ENCODE measurements at places on chromosomes 11 and 22. TPM values are rescaled to one million over a fixed set of nuclear protein-coding genes. Genes with fewer than 3 reads are reported as not detected.

The TBX10 gene
- total RNA-seq = not detected

The PRR33 gene
- total RNA-seq = 0.20 TPM

The ENTHD1 gene
- total RNA-seq = 0.34 TPM

The C11orf52 gene
- total RNA-seq = not detected

The LMNTD2 gene
- 1.3 TPM for total RNA-seq

The TMEM86A gene
- 0.11 TPM for total RNA-seq

The TUBA8 gene
- 0.85 TPM for total RNA-seq

The USH1C gene
- total RNA-seq = not detected

DNA sequence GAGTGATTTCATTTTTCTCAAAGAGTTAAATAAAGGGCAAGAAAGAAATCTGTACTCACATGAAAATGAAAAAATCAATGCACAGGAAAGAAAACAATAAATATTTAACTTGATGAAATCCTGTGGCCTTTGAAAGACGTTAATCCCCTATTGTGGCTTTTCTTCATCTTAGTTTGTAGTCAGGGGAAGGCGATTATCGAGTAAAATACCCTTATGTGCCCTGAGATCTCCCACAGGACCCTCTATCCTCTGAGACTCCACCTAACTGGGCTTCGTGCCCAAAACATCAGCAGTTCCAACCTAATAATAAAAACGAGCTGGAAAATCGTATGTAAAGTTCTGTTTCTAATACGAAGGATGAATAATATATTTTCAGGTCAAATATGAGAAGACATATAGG, 208.2 kb upstream of the ZC3H12C start:
- no peak for DNase-seq

GRCh38 chr22:25972397-25972796, 196.9 kb upstream of the SEZ6L start:
- DNase-seq = no peak

DNA sequence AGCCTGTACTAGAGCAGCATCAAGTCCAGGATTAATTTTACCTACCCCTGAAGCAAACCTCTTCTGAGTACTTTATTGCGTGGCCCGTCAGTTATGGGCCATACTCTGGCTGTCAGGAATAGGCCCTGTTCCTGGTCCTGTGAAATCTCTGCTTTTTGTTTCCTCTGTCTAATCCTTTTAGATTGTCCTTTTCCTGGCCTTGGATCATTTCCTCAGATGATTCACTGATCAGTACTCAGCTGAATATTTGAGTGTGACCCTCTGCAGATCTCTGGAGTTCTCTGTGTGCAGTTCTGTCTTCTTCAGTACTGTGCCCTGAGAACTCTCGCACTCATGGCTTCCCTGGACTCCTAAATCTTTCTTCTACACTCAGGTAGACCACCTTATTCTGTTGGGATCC, 123.5 kb downstream of the UVRAG start:
- DNase-seq = no peak

DNA sequence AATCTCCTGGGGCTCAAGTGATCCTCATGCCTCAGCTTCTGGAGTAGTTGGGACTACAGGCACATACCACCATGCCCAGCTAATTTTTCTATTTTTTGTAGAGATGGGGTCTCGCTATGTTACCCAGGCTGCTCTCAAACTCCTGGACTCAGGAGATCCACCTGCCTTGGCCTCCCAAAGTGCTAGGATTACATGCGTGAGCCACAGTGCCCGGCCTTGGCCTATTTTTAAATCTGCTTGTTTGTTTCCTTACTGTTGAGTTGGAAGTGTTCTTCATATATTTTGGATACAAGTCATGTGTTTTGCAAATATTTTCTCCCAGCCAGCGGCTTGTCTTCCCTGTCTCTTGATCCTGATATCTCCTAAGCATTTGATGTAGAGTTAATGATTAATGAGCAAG, 5.0 kb downstream of the PARVB start:
- no peak for DNase-seq

DNA sequence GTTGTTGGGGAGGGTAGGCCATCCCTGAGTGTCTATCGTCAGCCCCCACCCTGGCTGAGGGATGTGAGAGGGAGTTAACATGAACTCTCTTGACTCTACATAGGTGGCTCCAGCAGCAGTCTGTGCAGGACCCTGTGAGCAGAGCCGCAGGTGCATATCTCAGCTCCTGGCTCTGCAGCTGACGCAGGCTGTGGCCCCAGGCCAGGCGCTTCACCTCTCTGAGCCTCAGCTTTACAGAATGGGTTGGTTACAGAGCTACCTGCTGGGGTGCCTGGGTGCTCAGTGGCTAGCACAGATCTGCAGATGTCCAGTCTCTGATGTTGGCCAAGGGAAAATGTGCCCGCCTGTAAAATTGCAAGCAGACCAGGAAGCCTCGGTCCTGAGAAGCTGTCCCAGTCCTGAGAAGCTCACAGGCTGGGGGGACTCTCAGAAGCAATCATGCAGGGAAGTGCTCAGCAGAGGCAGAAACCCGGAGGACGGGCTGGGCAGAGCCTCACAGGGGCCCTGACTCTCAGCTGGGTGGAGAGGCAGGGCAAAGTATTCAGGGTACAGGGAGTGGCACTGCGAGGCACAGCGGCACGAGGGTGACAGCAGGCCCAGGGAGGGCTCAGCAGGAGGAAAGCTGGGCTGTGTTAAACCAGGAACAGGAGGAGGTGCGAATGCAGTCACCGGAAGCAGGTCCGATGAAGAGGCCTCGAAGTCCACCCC, 15.9 kb upstream of the LRP5 start:
- DNase-seq = no peak

- DNase-seq = no peak
Measured at GRCh38 chr11:2211113-2211971, 39.7 kb upstream of the TH start.

DNA sequence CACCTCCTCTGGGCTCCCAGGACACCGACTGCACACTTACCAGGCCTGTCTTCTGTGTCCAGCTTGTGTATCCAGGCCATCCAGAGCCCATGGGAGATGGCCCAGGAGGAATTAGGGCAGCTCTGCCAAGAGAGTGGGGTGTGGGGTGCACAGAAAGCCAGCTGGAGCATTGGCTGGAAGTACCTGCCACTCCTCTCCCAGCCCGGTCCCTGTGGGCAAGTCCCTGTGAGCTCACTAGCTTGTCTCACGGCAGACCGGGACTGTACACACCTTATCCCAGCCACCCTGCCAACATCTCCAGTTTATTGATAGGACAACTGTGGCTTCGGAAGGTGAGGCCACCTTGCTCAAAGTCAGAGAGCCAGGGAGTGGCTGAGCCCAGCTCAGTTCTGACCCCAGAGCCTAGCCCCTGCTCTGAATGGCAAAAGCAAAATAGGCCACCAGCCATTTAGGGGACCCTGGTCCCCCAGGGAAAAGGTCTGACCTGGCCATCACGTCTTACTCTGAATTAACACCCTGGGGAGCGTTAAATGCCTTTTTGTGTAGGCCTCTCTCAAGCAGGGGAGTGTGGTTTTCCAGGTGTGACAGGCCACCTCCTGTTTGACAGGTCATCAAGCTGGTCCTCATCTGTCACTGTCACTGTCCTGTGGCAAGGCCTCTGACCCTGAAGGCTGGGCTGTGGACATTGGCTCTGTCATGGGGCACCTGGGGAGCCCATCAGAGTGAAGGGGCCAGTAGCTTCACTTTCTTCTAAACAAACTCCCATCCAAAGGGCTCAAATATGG, 15.1 kb downstream of the UQCR10 start:
- DNase-seq = no peak

DNA sequence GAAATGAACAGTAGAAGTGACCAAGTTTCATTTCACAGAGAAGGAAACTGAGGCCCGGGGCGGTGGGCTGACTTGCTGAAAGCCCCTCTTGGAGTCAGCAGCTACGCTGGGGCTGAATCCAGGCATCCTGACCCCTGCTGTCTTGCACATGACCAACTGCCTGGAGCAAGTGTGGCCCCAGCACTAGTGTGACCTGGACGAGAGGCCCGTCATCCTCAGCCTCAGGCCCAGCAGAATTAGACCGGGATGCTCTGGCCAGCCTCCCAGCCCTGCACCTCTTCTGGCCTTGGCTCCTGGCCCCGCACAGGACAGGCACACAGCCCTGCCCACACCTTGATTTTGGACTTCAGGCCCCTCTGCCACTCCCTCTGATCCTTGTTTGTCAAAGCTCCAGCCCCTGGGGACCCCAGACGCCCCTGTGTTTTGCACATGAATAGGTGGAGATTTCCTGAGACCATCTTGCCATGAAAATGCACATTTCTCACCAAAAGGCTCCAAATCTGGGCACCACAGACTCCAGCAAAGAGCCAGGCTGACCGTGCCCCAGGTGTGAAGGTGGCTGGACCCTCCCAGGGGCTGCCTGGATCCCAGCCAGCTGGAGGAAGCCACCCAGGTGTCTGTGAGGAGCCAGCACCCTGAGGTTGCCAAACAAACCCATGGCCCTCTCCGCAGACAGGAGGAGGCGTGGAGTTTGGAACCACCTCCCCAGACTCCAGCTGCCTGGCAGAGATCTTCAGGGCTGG, 24.9 kb downstream of the FGF4 start:
- no peak for DNase-seq

- no peak for DNase-seq
Measured at GRCh38 chr11:7967097-7967496, 1.9 kb upstream of the NLRP10 start.

GRCh38 chr22:29641700-29642330, 38.4 kb downstream of the NF2 start:
- DNase-seq = no peak

DNA sequence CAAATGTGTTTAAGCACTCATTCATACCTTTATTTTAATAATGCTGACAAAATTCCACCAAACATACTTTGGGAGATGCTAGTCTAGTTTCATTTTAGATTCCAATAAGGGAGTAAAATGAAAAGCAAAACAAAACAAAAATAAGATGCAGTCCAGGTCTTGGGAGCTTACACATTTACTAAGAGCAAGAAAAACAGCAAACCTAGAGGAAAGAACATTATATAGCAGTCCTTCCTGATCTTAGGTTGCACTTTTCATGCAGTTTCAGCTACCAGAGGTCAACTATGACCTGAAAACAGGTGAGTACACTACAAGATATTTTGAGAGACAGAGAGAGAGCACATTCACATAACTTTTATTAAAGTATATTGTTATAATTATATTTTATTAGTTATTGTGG, 1100.9 kb downstream of the DLG2 start:
- no peak for DNase-seq

- DNase-seq = no peak
Measured at GRCh38 chr11:77770629-77771028, 49.9 kb downstream of the RSF1 start.

DNA sequence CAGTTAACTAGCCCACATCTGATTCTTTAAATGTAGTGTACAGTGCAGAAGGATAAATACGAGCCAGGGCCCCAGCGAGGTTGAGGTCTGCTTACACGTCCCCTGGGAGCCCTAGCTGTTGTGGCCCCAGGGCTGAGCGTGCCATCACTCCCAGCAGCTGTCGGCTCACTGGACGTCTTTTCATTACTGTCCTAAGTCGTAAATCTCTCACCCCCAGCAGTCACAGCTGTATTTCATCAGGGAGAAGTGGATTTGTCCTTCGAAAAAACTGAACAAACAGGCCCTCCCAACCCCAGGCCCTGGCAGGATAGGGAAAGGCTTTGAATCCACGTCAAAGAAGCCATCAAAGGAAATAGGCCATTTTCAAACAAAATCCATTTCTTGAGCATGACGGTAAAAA, 110.4 kb upstream of the CSNK2A3 start:
- no peak for DNase-seq

GRCh38 chr11:44601471-44602370, 36.3 kb downstream of the CD82 start:
- peak; percentile 68 for DNase-seq

GRCh38 chr11:122399375-122399774, 256.1 kb upstream of the UBASH3B start:
- no peak for DNase-seq

DNA sequence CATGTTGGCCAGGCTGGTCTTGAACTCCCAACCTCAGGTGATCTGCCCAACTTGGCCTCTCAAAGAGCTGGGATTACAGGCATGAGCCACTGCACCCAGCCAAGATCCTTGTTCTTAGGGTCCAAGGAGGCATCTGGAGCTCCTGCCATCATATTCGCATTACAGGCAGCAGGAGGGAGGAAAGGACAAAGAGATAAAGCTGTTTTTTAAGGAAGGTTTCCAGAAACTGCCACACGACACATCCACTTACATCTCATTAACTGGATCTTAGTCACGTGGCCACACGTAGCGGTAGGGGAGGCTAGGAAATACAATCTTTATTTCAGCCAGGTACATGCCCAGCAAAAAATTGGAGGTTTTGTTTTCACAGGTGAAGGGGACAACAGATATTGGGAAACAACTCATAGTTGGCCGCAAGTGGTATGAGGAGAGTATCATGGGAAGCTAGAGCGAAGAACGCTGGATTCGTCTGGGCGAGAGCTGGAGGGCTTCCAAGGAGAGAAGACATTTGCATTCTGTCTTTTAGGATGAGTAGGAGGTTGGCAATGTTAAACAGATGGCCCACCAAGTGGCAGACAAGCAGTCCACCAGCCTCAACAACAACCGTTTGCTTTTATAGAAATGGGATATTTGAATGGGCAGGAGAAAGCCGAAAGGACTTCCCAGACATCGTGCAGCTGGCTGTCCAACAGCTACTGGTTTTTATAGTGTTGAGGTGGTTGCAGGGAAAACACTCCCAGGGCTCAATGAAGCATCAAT, 39.2 kb upstream of the DMC1 start:
- no peak for DNase-seq

GRCh38 chr11:12925520-12925919, 83.6 kb upstream of the RASSF10 start:
- DNase-seq = no peak

- peak; percentile 73 for DNase-seq
Measured at GRCh38 chr11:121482231-121483129, 29.7 kb upstream of the SORL1-AS1 start.

DNA sequence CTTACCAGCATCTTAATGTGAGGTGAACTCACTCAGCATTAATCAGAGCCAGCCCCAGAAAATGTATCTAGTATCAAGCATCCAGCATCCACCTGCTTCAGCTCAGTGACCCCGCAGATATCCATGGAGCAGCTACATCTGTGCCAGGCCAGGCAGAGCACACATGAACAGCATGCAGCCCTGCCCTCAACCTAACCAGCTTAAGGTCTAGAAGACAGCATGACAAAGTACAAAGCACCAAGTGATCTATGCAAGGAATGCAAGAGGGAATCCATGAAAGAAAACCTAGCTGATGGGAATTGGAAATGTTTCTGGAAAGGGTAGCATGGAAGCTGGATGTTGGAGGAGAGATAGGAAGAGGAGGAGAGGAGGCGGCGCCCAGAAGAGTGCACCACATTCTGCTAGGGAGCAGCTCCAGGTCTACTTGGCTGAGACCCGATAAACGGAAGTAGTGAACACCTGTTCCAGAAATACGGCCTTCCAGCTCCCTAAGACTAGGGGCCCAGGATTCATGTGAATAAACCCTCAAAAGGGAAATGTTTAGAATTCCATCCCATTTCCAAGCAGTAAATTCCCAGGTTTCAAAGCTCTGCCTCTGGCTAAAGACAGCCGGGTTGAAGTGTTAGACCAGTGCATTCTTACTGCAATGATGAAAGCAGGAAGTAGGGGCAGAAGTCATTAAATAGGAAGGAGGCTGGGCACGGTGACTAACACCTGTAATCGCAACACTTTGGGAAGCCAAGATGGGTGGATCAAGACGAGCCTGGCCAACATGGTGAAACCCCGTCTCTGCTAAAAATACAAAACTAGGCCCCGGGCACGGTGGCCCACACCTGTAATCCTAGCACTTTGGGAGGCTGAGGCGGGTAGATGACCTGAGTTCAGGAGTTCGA, 23.5 kb upstream of the L3MBTL2 start:
- no peak for DNase-seq

Data from activated CD8-positive, alpha-beta T cell treated with anti-CD3 and anti-CD28 coated beads for 36 hours (primary cell).